ENCODE measurements at places on chromosomes 3 and 15.

- DNase-seq: no peak
These were observed 43.2 kb downstream of the CMTM8 start for GRCh38 chr3:32281570-32282106.

DNA sequence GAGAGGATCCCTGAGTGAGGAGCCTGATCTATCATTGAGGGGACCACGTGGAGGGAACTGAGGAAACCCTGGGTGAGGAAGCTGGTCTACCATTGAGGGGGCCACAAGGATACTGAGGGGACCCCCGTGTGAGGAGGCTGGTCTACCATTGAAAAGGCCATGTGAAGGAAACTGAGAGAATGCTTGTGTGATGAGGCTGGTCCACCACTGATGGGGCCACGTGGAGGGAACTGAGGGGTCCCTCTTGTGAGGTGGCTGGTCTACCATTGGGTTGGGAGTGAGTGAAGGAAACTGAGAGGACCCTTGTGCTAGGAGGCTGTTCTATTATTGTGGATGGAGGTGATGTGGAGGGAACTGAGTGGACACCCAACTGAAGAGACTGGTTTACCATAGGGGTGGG is 161.3 kb downstream of the FBLN2 start:
- DNase-seq: peak; percentile 16

- DNase-seq: no peak
These were observed 363.4 kb downstream of the GAP43 start for GRCh38 chr3:115986555-115987207.

- DNase-seq: no peak
These were observed 21.3 kb upstream of the LRRC58 start for GRCh38 chr3:120370463-120370862.

GRCh38 chr3:194738254-194739093 is 52.8 kb downstream of the FAM43A start:
- no peak for DNase-seq

DNA sequence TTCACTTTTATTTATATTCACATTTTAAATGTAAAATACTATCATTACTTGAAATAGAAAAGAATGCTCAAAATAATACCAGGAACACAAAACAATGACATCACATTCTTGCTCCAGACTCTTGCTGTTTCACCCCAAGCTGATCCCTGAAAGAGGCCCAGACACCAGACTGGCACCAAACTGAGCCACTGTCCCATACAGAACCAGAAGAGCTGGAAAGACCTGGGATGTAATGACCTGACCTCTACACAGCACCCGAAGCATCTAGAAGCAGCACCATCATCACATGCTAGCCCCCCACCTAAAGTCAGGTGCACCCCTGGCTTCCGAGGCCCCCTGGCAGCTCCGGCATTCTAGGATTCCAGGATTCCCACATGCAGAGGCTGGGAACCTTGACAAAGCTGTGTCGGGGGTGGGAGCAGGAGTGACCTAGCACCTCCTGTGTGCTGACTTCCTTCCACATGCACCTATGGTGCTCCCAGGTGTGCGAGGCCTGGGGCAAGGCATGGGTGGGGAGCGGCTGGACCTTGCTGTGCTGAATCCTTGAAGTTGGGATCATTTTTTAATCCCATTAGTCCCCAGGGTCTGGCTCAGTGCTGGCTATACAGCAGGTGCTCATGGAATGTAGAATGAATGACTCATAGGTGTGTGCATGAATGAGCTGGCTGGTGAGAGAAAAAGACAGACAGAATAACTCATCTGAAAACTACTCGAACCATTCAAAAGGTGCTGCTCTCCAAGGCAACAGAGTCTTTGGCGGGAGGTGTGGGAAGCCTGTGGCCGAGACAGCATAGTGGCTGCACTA is 144.7 kb upstream of the IQSEC1 start:
- no peak for DNase-seq

DNA sequence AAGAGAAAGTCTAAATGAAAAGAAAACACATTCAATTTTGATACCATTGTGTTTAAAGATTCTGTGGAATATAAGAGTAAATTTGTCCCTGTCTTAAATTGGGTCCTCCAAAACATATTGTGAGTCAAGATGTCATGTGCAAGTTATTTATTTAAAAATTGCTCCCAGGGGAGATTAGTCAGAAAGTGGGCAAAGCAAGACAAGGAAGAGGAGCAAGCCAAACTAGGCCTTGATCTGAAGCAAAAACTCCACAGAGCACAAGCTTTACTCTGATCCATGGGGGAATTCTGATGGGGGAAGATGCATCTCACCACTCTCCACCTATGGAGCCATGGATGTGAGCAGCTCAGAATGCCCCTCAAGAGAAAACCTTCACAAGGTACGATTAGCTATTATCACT is 342.8 kb upstream of the IL12A start:
- no peak for DNase-seq
